HFF-Myc (cell line): ENCODE measurements at places on chromosomes 3 and 15.

GRCh38 chr15:70758790-70759462 lies 4.4 kb downstream of the UACA start:
- no peak for DNase-seq

DNA sequence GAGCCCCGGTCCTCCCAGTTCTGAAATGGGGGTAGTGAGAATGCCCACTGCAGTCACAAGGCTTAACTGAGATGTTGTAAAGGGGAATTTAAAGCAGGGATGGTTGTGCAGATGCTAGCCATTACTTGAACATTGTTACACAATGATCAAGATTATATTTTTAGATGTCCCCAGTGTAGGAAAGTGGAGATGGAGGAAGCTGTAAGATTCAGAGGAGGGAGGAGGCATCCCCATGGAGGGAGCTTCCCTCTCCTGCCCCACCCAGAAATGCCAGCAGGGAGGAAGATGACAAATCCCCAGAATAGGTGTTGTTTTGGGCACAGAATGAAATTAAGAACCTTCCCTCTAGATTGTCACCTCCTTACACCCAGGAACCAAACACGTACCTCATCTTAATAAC lies 46.1 kb downstream of the EFCAB12 start:
- DNase-seq = no peak

DNA sequence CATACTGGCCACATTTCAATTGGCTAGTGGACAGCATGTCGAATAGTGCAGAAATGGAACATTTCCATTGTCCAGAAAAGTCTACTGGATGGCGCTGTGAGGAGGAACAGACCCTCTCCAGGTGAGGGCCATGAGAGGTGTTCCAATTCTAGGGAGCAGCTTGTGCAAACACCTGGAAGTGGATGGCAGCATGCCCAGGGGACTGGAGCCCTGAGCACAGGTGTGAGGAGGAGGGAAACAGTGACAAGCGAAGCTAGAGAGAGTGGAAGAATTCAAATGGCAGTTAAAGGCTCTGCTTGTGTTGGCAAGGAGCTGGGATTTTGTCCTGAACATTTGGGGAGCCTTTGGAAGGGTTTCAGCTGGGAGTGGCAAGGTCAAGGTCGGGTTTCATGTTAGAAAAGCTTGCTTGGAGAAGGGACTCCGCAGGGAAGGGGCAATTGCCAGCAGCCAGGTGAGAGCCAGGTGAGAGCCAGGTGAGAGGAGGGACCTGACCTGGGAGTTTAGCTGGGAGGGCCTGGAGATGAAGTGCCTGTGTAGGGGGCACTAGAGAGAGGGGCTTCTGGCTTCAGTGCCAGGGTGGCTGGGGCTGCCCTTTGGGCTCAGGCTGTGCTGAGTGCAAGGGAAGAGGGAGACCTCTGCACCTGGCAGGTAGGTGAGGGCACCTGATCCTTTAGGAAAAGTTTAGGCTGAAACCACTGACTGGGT lies 93.8 kb downstream of the LINGO1 start:
- DNase-seq = no peak

DNA sequence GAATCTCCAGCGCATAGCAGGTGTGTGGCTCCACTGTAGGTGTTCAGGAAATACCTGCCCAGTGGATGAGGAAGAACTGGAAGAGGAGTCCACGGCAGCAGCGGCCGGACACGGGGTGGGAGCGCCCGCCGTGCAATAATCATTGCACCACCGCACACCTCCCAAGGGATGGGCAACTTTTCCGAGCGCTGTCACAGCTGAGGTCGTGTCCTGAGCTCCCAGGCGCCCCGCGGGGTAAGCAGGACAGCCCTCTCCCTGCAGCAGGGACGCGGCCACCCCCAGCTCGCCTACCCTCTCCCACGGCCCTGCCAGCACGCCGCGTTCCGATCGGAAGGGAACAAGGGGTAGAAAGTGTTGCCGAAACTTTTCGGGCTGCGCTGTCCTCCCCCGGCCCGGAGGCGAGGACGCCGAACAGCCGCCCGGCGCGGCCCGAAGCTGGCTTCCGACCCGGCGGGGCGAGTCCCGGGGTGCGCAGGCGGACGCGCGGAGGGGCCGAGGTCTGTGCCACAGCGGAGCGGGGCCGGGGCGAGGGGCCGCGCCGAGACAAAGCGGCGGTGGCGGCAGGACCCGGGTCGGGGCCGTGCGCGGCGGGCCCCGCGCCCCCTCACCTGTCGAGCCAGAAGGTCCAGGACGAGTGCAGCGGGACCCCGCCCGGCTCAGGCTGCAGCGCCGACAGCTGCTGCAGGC lies 475 bp downstream of the EIF4E3 start:
- DNase-seq = no peak

- DNase-seq = no peak
Observed at GRCh38 chr3:31495971-31496665, 36.6 kb upstream of the STT3B start.

DNA sequence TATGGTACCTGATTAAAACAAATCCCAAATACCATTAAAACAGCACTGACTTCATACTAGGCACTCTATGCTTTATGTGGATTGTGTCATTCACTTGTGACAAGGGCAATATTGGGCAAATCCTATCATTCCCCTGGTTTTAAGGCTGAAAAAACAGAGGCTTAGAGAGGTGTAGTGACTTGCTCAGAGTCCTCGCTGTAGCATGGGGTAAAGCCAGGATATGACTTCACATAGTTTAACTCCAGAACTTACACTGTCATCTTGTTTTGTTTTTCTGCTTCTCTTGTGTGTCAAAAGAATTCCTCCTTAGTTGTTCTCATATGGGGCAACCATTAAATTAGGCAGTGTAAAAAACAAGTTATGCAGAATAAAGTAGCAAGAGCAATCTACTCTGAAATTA lies 40.3 kb upstream of the ICE2 start:
- no peak for DNase-seq

DNA sequence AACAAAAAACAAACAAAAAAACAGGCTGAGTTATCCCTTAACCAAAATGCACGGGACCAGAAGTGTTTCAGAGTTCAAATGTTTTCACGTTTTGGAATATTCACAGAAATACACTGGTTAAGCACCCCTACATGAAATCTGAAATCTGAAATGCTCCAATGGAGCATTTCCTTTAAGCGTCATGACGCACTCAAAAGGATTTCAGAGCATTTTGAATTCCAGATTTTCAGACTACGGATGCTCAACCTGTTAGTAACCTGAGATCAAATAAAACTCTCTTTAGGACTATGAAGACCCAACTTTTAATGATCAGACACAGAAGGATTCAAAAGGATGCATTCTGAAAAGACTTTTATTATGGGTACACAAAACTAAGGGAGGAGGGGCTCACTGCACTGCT lies 9.6 kb downstream of the CLPX start:
- no peak for DNase-seq

DNA sequence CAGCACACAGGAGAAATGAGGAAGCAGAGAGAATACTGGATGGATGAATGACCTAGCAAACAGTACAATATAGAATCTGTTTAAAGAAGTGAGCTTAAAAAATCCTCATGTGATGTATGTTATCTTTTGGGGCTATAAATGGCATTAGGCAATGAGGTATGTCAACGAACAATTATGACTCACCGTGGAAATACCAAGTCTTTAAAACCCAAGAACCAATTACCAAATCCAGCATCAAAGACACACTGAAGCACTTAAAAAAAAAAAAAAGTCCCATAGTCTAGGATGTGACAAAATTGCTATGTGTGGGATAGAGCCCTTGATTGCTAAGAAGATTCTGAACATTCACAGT lies 36.3 kb upstream of the HERC1 start:
- DNase-seq = no peak

DNA sequence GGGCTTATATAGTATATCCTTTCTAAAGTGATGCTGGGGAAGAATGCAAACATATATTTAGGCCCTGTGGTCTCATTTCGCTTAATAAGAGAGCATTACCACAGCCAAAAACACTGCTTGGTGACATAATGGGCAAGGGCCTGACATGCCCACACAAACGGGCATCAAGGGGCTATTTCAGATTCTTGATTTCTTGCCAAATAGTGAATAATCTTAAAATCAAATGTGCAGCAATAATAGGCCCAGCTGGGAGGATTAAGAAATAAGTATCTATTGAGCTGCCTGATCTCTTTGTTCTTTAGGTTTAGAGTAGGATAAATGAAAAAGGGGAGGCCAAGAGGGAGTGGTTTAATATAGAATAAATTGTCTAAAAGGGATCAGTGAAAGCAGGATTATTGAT lies 241.0 kb upstream of the GBE1 start:
- no peak for DNase-seq

DNA sequence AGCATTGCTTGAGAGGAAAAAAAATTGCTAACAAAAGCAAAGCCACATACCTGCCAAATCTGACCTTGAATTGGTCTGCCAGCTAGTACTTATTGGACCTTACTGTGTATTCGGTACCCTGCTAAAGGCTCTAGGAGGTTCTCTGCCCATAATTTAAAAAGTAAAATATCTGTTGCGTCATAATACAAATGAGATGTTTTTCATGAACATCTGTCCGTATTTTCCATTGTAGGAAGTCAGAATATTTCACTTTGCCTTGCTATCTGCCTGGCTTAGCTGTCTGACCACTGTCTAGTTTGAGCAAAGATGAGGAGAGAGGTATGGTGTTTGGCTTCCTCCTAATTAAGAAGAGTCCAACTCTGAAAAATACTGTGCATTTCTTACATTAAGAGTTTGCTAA lies 10.8 kb upstream of the C3orf20 start:
- DNase-seq = no peak

- no peak for DNase-seq
Observed at GRCh38 chr15:72183781-72184164, 13.8 kb downstream of the GRAMD2A start.

GRCh38 chr3:161291191-161291901 lies 70.2 kb downstream of the NMD3 start:
- no peak for DNase-seq

GRCh38 chr3:38643090-38643489 lies 6.4 kb downstream of the SCN5A start:
- no peak for DNase-seq

DNA sequence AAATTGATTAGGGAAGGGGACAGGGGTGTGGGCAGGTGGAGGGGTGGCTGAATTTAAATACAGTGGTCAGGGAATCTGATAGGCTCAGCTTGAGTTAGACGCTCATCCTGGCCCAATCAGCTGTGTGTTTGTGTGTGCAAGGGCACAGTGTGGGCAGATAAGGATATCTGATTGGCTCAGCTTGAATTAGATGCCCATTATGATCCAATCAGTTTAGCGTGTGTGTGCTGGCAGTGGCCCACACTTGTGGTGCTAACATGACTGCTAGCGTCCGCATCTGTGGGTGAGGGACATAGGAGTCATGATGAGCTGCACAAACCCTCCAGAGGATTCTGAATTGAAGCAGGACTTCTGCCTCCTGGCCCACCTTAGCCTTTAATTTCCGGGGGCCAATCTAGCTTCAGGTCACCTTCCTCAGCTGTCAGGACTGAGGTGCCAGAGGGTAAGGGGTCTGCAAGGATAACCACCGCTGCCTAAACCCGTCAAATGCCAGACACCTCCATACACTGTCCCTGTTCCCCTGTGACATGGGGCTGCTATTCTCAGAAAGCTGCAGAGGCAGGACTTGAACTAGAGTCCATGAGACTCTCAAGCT lies 97.3 kb downstream of the CORO2B start:
- no peak for DNase-seq

DNA sequence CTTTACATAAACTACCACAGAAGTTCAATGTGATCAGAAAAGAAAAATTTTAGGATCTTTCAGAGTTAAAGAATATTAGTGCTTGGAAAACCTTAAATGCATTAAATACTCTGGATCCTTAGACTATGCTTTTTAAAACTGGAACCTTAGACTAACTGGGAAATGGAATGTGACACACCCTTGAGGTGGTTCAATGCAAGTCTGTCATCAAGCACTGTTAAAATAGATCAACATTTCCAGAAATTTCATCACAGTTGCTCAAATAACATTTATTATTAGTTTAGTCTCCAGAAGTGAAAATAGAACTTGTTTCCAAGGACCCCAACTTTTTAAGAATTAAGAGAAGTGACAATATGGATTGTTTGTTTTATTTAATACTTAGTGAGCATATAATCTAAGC lies 71.8 kb downstream of the GAP43 start:
- no peak for DNase-seq

- DNase-seq = no peak
Observed at GRCh38 chr3:167114619-167115018, 265.5 kb downstream of the ZBBX start.

GRCh38 chr3:25566358-25566920 lies 98.3 kb downstream of the TOP2B start:
- DNase-seq = no peak

DNA sequence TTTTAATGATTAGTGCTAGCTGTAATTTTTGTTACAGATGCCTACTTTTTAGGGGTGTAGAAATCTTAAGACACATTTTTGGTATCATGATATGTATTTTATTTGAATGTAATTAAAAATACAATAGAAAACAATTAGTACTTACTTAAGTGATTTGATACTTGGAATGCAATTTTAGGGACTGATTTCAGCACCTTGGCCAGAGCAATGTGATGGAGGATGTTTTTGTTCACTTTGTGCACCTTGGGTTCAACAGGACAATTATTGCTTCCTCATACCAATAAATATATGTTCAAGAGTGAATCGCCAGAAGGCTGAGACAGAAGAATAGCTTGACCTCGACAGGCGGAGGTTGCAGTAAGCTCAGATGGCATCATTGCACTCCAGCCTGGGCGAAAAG lies 22.3 kb downstream of the GMNC start:
- no peak for DNase-seq

DNA sequence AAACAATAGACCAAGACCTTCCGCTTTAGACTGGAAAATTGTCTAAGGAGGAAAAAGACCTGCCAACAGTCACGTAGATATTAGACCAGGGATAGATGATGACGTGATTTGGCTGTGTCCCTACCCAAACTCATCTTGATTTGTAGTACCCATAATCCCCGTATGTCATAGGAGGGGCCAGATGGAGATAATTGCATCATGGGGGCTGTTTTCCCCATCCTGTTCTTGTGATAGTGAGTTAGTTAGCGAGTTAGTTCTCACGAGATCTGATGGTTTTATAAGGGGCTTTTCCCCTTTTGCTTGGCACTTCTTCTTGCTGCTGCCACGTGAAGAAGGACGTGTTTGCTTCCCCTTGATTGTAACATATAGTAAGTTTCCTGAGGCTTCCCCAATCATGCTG lies 31.7 kb upstream of the SUCLG2 start:
- no peak for DNase-seq

- no peak for DNase-seq
Observed at GRCh38 chr3:168475704-168476103, 380.0 kb upstream of the GOLIM4 start.

DNA sequence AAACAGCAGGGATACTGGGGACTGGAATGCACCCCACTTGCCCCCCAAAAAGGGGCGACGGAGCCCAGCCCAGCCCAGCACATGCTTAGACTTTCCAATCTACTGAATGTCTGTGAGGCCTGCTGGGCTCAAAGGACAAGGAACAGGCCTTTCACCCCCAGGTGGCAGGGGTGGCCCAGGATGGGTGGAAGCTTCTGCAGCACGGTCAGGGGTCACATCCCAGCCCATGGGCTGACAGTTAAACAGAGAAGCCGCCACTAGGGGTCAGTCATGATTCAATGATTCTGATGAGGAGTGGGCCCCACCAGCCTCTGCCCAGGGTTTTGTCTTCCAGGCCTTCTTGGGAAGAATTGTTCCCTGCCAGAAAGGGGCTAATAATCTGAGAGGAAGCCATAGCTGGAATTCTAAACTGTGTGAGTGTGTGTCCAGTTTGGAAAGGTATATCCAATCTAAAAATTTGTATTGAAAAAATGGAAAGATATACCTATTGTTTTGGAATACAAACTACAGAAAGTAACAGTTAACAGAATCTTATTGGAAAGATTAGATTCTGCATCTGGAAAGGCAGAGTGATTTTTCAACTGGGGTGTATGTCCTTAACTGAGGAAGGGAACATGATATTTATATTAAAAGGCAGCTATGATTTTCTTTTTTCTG lies 2.2 kb downstream of the CHRNB4 start:
- DNase-seq = no peak
